ENCODE measurements at places on chromosomes 16 and 17. TPM values are rescaled to one million over a fixed set of nuclear protein-coding genes. Genes with fewer than 3 reads are reported as not detected.

Gene UNC45B
- 0.10 TPM for total RNA-seq

Gene TMEM204
- 23.7 TPM for total RNA-seq

Gene CLTC
- total RNA-seq, result 161 TPM

Gene KRT31
- not detected for total RNA-seq

Gene CTRL
- total RNA-seq, result 6.8 TPM

Gene ZDHHC1
- 1.2 TPM for total RNA-seq

Gene IRF8
- 230 TPM for total RNA-seq

Gene KCNG4
- total RNA-seq, result not detected
